ENCODE measurements at places on chromosomes 7 and 10.

DNA sequence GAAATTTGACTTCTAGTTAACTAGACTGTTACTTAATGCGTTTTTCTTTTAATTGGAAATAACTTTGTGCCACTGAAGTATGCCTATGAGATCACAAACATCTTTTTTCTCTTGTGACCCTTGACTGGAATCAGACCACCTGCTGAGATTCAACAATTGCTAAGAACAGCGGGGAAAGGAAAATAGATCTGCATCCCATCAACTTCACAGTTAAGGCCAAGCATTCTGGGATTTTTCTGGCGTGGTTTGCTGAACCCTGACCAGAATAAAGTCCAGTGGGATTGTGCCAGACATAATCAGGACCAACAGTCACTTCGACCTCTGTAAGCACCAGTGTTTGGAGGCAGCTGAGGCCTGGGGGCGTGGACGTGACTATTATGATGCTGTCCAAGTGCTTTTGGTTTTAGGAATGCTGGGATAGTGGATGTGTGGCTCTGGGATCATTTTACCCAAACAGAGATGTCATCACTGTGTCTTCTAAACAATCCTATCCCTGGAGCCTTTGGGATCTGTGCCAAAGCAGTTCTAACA is 373.3 kb upstream of the PRKCQ start:
- DNase-seq: no peak

- DNase-seq: no peak
Measured at GRCh38 chr10:28850784-28851183, 173.5 kb downstream of the BAMBI start.

- DNase-seq: no peak
Measured at GRCh38 chr7:111041577-111041976, 49.4 kb upstream of the LRRN3 start.

DNA sequence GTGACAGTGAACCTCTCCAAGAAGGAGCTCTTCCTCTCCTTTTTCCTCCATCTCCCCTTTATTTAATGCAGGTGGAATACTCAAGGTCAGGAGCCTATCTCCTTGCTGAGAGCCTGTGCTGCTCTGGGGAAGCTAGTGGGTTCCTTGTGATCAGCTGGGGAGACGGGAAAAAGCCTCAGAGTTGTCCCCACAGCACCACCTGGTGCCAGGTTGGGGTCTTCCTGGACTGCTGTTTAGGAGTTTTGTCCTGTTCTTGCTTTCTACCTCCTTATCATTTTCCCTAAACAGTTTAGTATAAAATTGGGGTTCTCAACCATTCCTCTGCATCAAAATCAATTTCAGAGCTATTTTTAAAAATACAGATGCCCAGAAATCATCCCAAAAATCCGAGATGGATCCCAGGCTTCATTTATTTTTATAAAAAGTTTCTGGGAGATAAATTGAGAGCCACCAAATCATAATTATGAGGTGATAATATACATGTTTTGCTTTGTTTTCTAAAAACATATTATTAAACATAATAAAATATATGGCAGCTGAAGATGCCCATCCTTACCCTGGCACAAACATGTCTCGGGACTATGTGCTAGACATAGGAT is 44.3 kb downstream of the MACC1 start:
- DNase-seq: no peak

GRCh38 chr10:5887029-5887428 is 2.7 kb downstream of the ANKRD16 start:
- no peak for DNase-seq

DNA sequence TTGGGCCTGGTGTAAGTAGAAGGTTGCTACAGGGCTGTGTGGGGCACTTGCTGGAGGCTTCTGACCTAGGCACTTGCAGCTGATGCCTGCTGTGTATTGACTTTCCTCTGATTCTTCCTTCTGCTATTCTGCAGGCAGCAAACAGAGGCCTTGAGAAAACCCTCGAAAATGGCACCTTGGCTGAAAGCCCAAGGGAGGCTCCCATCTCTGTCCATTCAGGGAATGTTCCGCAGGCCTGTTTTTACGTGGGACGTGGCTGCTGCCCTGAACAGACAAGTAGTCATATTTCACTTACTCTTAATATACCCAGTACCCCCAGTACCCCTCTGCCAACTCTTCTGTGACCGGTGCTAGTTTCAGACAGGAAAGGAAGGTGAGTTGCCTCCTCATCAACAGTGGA is 664.7 kb downstream of the INHBA start:
- no peak for DNase-seq

DNA sequence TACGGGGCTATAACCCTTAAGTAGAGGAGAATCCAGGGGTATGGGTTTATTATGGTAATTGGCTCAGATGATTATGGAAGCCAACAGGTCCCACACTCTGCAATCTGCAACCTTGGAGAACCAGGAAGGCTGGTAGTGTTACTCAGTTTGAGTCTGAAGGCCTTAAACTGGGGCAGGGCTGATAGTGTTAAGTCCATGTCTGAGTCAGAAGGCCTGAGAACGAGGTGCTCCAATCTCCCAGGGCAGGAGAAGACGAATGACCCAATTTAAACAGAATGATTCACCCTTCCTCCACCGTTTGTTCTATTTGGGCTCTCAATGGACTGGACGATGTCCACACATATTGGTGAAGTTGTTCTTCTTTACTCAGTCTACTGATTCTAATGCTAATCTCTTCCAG is 244.5 kb upstream of the PTER start:
- no peak for DNase-seq

GRCh38 chr7:87934699-87935383 is 790 bp downstream of the ADAM22 start:
- DNase-seq: no peak

GRCh38 chr7:133784486-133785001 is 342.6 kb upstream of the LRGUK start:
- DNase-seq: no peak

- DNase-seq: no peak
Measured at GRCh38 chr10:111984057-111984456, 199.5 kb downstream of the GPAM start.

- DNase-seq: no peak
Measured at GRCh38 chr10:91541481-91541880, 91.4 kb downstream of the PPP1R3C start.

- no peak for DNase-seq
Measured at GRCh38 chr7:18494821-18495408, 634 bp upstream of the HDAC9 start.

DNA sequence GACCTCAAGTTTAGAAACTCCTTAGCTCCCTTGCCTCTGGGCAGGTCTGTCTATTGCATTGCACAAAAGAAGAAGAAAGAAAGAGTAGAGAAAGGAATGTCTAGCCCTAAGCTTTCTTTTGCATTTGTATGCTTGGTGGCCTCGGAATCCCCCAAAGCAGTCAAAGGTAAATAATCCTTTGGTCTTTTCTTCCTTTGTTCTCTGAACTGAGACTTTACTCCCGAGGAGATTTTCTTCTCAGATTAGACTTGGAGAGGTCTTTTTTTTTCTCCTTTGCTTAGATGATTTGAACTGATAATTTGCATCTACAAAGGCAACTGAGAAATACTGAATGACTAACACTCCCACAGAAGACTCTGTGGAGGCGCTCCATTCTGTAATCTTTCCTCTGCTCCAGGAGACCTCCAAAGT is 93.2 kb downstream of the AKR1D1 start:
- no peak for DNase-seq

DNA sequence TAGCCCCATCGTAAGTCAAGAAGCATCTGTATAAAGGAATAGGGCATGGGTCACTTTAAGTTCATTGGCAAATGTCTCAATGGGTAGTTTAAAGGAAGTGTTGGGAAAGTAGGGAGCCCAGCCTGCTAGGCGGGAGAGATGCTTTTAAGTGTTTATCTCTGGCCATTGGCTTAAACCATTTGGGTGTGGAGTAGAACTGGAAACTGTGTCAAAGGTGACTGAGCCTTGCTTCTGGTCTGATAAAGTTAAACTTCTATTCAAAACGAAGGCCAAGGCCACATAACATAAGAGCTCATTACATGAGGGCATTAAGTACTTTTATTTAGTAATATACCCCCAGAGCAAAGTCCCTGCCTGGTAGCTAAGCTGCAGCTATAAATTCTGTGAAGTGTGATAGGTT is 148.7 kb downstream of the SPAG6 start:
- DNase-seq: no peak

DNA sequence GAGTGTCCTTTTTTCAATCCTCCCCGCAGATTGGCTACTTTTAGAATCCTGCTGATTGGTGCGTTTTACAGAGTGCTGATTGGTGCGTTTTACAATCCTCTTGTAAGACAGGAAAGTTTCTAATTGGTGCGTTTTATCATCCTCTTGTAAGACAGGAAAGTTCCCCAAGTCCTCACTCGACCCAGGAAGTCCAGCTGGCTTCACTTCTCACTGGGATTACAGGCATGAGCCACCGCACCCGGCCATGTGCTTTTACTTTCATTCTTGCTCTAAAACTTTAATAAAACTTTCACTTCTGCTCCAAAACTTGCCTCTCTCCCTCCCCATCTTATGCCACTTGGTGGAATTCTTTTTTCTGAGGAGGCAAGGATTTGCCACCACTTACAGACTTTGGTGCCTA is 17.0 kb upstream of the WAPL start:
- DNase-seq: no peak

- DNase-seq: no peak
Measured at GRCh38 chr10:80273523-80274170, 15.8 kb downstream of the MAT1A start.

GRCh38 chr10:13037832-13038231 is 36.3 kb upstream of the CCDC3 start:
- no peak for DNase-seq

GRCh38 chr7:27032839-27033238 is 63.0 kb downstream of the HOXA1 start:
- DNase-seq: no peak

All from stimulated activated CD4-positive, alpha-beta T cell treated with anti-CD3 and anti-CD28 coated beads, Interleukin-1b, Interleukin-23, amount 100 ng/mL, for 1 hour (primary cell).